ENCODE measurements at places on chromosomes 7 and 10. TPM values are rescaled to one million over a fixed set of nuclear protein-coding genes. Genes with fewer than 3 reads are reported as not detected.
A peak's percentile ranks its signal among the peaks of the same experiment; 100 is the strongest.

The MACROH2A2 gene
- 62.8 TPM for total RNA-seq

The RTKN2 gene
- total RNA-seq: 7.1 TPM

The CAMK1D gene
- 1.0 TPM for total RNA-seq

The PBLD gene
- total RNA-seq: 1.3 TPM

The GFRA1 gene
- total RNA-seq: 42.7 TPM

The IGF2BP3 gene
- 49.3 TPM for total RNA-seq

The ICA1 gene
- 9.6 TPM for total RNA-seq

The VWA2 gene
- 1.2 TPM for total RNA-seq

The ZNF775 gene
- 8.6 TPM for total RNA-seq

The SPDYE9 gene
- total RNA-seq: not detected

The MMP21 gene
- not detected for total RNA-seq

The SUMF2 gene
- total RNA-seq: 102 TPM

The STEAP1B gene
- 0.17 TPM for total RNA-seq

The STMP1 gene
- total RNA-seq: 17.6 TPM

- no peak for DNase-seq
Measured at GRCh38 chr10:103204353-103205255, 11.5 kb upstream of the NT5C2 start.

DNA sequence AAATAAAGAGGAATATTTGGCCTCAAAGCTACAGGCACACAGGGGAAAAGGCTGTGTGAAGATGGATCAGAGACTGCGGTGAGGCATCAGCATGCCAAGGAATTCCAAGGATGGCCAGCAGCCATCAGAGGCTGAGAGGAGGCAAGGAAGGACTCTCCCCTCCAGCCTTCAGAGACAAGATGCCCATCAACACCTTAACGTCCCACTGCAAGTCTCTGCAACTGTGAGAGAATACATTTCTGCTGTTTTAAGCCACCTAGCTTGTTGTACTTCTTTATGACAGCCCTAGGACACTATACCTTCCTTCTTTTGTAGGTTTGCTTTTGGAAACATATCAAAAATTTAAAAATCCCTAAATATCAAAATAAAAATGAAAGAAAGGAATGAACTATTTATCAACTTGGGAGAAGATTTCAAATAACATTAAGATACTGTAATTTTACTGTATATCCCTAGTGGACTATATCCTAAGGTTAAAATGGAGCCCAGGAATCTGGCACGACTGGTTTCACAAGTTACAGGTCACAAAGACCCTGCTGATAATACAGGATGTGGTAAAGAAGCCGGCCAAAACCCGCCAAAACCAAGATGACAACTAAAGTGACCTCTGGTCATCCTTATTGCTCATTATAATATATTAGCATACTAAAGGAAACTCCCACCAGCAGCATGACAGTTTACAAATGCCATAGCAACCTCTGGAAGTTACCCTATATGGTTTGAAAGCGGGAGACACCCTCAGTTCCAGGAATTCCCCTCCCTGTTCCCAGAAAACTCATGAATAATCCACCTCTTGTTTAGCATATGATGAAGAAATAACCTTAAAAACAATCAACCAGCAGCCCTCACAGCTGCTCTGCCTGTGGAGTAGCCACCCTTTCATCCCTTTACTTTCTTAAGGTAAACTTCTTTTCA is 185.2 kb downstream of the AVL9 start:
- DNase-seq: peak; percentile 36

- DNase-seq: no peak
Measured at GRCh38 chr10:38103756-38104155, 9.6 kb downstream of the ZNF37A start.

- DNase-seq: no peak
Measured at GRCh38 chr10:129972966-129973673, 9.0 kb upstream of the EBF3 start.

- no peak for DNase-seq
Measured at GRCh38 chr7:149050941-149051340, 22.6 kb upstream of the PDIA4 start.

DNA sequence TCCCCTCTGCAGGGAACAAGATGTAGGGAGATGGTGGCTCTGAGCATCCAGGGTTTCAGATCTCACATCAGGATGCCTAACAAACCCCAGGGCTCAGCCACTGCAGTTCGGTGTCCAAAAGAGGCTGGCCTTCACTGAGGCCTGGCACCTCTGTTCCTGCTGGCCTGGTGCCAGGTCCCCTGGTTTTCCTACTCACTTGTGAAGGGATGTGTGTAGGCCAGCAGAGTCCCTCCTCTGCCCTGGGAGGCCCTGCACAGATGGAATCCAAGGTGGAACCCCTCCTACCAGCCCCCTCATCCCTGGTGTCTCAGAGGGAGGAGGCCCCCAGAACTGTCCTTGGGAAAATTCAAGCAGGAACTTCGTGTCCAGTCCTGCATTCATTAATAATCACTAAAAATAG is 260.6 kb downstream of the CCSER2 start:
- DNase-seq: no peak

DNA sequence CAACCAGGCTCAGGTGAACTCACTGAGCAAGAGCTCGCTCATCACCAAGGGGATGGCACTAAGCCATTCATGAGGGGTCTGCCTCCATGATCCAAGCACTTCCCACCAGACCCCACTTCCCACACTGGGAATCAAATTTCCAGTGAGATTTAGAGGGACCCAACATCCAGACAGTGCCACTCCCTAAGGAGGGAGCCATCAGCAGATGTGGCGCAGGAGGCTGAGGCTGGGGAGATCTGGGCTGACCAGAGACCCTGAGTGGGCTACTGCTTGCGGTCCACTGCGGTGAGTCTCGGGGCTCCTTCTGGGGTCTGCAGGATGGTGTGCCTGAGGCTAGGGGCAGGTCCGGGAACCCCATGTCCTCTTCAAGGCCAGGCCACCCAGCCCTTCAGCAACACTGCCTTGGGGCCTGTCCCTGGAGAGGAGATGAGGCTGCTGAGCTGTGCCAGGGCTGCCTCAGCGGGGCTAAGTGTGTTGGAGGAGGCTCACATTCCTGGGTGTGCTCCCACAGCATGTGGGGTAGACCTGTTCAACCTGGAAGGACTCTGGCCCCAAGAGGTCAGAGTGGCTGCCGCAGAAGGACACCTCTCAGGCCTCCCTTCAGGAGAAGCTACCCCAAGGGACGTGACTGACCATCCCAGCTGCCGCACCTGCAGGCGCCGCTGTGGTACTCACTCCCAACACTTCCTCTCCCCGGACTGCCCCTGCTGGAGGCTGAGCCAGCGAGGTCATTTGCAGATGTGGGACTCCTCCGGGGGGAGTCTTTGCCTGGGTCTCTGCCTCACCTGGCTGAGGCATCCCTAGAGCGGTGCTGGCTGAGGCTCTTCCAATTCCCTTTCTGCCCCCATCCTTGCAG is 22.3 kb upstream of the PCBD1 start:
- DNase-seq: no peak

GRCh38 chr7:156094350-156095146 is 282.3 kb upstream of the SHH start:
- no peak for DNase-seq

DNA sequence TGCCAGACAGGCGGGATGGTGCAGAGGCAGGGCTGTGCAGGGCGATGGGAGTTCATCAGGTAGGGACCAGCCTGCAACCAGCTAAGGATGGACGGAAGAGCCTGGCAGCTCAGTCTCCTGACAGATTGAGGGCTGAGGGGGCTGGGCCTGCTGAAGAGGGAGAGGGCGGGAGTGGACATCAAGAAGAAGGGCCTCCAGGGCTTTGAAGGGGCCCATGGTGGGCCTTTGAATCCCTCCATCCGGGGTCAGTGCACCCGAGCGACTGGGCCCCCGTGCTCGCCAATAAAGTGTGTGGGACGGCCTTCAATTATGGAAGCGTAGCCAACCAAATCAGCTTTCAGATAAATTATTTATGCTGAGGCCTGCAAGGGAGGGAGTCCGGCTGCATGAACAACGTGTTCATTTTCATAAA is 431.2 kb downstream of the RPS24 start:
- no peak for DNase-seq

DNA sequence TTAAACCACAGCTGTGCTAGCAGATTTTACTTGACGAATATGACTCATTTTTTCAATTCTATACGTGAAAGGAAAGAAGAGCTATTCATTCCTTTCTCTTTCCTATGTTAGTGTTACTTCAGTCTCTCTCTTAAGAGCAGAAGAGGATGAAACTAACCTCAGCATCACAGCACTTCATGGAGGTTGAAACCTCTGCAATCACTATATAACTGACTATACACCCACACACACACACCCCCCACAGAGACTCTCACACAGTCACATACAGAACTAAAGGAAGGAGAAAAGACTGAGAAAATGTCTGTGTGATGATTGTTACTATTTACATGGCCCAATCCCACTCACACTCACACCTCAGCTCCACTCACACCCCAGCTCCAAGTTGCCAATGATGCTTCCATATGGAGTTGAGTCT is 104.2 kb downstream of the KIF20B start:
- no peak for DNase-seq

- no peak for DNase-seq
Measured at GRCh38 chr10:94299417-94299816, 63.3 kb downstream of the NOC3L start.

DNA sequence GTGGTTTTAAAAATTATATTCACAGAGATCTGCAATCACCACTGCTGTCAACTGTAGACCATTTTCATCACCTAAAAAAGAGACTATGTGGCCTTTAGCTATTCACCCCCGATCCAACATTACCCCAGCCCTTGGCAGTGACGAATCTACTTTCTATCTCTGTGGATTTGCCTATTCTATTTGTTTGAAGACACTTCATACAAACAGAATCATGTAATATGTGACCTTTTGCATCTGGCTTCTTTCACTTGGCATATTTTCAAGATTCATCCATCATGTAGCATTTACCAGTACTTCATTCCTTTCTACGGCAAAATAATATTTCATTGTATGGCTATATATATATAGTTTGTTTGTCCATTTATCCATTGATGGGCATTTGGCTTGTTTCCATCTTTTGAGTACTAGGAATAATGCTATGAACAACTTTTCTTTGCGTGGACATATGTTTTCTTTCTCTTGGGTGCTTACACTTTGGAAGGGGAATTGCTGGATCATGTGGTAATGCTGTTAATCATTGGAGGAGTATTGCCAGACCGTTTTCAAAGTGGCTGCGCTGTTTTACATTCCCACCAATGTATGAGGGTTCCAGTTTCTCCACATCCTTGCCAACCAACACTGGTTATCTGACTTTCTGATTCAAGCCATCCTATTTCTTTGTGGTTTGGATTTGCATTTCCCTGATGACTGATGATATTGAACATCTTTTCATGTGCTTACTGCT is 22.3 kb downstream of the ADAMTS14 start:
- peak; percentile 13 for DNase-seq

GRCh38 chr10:1114315-1114714 is 58.1 kb downstream of the WDR37 start:
- DNase-seq: no peak

GRCh38 chr10:77686096-77686495 is 48.5 kb upstream of the KCNMA1 start:
- no peak for DNase-seq

GRCh38 chr7:4834601-4835397 is 27.0 kb downstream of the PAPOLB start:
- no peak for DNase-seq

- DNase-seq: no peak
Measured at GRCh38 chr7:32525839-32526238, 30.6 kb downstream of the AVL9 start.

DNA sequence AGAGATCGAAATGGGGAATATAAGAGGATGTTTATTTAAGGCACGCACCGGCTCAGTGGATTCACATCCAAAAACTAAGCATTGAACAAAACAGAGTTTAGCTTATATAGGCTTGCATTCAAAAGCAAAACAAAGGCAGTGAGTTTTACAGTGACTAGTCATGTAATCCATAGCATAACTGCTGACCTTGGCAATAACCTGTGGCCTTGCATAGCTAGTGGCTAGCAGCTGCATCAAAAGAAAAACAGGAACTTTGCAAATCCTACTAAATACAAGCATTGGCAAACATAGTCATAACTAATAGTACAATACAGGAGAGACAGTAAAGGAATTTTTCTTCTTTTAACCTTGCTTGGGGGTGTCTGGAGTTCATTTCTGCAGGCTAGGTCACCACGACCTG is 9.7 kb upstream of the ZNF485 start:
- DNase-seq: no peak

GRCh38 chr10:1454428-1454827 is 282.9 kb downstream of the ADARB2 start:
- DNase-seq: no peak

DNA sequence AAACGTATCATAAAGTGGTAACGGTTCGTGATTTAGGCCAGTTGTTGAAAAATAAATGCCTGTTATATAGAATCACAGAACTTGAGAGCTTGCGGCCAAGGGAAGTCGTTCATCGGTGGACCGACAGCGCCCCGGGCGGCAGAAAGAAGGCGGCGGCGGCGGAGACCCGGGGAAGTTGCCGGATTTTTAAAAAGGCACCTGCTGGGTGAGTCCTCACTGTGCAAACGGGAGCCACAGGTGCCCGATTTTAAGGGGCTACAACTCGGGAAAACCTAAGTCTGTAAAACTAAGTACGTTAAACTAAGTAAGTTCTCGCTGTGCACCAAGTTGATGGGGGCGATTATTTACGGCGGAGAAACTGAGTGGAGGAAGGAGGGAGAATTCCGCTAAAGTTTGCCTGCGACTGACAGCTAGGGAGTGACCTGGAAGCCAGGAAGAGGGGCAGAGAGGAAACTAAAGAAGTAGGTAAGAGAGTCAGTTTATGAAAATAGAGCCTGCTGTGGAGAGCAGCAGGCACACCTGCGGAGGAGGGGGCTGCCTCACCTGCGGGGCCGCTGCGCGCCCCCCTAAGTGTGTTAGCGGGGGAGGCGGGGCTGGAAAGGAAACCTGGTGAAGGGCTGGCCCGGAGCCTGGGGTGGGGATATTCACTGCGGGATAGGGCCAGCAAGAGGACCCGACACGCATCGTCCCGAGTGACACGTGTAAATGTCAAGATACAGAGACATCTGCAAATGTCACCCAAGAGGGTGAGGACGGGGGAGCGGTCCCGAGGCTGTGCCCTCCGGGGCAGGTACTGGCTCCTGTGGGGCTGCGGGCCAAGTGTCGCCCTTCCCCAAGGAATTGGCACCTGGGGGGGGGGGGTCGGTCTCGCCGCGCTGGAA is 996 bp downstream of the ADAM12 start:
- no peak for DNase-seq

DNA sequence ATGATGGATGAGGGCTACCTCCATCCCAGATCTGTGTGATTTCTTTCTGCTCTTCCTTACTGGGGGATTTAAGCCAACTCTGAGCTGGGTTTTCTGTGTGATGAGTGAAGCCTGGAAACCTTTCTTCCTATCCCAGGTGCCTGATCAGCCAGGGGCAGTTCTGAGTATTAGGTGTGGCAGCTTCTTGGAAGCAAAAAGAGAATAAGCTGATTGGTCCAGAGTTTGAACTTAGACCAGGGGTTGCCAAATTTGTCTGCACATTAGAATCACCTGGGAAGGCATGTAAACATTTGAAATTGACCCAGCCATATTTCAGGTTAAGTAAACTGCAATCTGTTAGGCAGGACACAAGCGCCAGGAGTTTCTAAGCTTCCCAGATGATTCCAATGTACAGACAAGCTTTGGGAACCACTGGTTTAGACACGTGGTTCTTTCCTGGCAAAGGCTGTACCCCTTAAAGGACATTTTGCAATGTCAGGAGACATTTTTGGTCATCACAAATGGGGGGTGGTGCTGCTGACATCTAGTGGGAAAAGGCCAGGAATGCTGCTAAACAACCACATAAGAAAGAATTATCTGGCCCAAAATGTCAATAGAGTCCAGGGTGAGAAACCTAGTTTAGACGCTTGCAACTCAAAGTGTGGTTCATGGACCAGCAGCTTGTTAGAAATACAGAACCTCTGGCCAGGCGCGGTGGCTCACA is 160.5 kb upstream of the GHITM start:
- no peak for DNase-seq
